ENCODE measurements at places on chromosomes 7 and 10. TPM values are rescaled to one million over a fixed set of nuclear protein-coding genes. Genes with fewer than 3 reads are reported as not detected.

Gene SUGCT
- total RNA-seq = 7.8 TPM

Gene VTI1A
- total RNA-seq = 30.4 TPM

Gene SFXN2
- total RNA-seq = 15.5 TPM

DNA sequence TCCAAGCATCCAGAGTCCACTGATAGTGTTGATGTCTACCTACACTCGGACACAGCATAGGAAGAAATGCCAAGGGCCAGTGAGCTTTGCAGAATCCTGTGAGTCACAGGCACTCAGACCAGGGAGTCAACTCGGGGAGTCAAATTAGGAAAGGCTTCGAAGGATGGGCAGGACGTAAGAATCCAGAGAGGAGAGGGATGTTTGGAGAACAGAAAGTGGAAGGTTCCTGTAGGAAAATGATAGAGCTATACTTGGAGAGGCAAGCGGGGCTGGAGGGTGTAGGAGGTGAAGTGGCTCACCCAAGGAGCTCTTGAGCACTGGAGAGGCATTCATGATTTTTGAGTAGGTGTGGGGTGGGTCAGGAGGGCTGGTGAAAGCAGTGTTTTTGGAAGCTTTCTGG lies 3.0 kb downstream of the ZYX start:
- no peak for DNase-seq

GRCh38 chr7:117110480-117111315 lies 157.4 kb downstream of the ST7 start:
- no peak for DNase-seq

DNA sequence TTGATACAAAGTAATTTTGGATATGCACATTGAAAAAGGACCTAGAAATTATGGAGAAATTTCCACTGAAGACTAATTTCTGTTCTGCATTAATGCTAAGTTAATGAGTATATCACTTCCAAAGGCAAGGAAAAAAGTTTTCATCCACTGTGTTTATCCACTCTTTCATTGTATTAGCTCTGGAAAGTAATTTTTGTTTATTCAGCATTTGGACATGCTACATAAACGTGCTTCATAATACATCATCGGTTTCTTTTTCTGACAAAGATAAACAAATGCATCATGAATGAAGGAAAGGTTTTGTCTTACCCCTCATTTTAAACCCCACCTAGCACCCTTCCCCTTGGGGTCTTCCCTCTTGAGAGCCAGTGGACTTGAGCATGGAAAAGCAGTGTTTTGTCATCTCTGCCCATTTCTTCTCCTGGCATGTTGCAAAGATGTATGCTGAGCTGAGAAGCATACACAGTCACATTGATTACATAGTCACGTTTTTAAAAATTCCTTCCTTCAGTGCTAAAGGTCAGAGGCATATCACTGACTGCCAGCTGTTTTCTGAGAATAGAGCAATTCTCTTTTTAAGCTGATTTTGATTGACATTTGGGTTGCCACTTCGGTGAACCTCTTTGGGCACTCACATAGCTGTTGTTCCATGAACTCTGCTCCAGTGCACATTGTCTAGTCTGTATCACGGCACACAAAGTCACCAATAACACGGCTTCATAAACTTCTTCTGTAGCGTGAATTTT lies 65.9 kb upstream of the C7orf33 start:
- no peak for DNase-seq

DNA sequence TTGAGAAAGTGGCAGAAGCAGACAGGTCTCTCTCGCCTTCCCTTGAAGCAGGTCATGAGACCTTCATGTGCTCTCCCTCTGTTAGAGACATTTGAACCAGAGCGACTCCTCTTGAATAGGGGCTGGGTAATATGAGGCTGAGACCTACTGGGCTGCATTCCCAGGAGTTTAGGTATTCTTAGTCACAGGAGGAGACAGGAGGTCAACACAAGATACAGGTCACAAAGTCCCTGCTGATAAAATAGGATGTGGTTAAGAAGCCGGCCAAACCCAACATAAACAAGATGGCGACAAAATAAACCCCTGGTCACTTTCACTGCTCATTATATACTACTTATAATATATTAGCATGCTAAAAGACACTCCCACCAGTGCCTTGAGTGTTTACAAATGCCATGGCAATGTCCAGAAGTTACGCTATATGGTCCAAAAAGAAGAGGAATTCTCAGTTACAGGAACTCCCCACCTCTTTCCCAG lies 43.5 kb upstream of the MSRB2 start:
- no peak for DNase-seq

- no peak for DNase-seq
Measured at GRCh38 chr7:140435252-140435895, 31.5 kb downstream of the RAB19 start.

DNA sequence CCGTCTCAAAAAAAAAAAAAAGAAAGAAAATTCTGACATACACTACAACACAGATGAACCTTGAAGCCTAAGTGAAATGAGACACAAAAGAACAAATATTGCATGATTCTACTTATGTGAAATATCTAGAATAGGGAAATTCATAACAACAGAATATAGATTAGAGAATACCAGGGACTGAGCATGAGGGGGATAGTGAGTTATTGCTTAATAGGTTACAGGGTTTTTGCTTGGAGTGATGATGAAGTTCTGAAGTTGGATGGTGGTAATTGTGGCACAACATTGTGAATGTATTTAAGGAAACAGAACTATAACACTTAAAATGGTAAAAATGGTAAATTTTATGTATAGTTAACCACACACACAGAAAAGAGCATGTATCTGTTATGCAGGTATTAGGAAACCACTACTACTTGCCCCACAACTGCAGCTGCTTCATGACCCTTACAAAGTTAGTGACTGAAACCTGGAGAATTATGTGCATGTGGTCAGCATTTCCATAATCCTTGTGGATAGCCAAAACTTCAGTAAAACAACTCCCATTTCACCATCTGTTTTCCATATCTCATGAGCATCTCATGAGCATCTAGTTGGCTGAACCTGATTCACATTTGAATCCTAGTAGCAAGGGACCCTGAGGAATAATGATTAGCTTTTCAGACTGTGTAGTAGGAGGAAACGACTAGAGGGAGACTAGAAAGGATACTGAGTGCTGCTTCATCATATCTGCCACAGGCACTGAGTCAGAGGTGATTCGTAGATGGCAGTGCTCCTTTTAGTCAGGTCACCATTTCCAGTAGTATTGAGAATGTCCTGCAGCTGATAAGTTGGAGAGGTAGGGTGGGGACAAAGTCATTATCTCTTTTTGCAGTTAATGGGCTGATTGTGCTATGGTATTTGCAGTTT lies 26.3 kb downstream of the SAMD8 start:
- no peak for DNase-seq

- DNase-seq = no peak
Measured at GRCh38 chr10:112696592-112696991, 249.6 kb downstream of the VTI1A start.

- DNase-seq = no peak
Measured at GRCh38 chr7:67857698-67858097, 861.1 kb downstream of the TYW1 start.

DNA sequence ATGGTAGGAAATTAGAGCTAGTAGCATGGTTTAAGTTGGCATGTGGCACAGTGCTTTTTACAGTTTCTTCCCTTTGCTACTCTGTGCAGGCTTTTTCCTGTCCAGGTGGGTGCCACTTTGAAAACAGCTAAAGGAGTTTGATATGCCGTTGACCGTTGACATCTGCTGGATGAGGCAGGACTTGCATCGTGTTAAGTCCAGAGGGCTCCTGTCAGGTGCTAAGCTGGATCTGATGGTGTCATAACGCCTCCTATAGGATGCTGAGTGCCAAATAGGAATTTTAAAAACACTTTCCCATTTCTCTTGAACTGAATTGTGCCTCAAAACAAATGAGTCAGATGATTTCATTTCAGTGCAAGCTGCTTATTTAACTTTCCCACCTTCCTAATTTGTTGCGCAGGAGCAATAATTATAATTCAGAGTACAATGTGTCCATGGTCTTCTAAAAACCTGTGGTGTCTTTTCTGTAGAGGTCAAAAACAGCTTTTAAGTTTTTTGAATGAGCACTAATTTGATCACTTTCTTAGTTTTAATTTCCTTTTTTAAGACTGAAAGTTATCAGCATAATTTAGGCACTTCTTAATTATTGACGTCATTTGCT lies 178.3 kb downstream of the CDCA7L start:
- peak; percentile 88 for DNase-seq

GRCh38 chr7:116582806-116583444 lies 58.1 kb downstream of the CAV1 start:
- no peak for DNase-seq

DNA sequence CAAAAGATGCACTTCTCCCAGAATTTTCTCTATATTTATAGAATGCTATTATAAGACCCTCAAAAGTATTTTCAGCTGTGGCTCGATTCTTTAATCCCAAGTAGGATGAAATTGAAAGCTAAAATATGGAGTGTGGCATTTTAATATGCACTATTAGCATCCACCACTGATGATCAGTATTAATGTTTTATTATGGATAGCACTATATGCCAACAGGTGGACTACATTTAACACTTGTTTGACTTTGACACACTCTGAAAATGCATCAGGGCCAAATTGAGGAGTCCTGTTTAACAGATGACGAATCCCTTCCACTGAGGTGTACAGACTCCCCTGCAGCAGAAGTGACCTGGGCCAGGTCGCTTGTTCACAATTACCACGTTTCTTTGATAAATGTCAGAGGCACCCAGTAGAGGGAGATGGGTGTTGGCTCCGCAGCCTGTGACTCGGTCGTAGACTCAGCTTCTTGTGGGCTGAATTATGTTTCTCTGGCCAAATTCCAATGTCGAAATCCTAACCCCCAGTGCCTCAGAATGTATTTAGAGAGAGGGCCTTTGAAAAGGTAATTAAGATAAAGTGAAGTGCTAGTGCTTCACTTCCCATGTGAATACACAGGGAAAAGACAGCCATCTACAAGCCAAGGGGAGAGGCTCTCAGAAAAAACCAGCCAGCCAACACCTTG lies 48.1 kb downstream of the WIPF3 start:
- no peak for DNase-seq

GRCh38 chr10:26860102-26860442 lies 686 bp downstream of the ABI1 start:
- peak; percentile 71 for DNase-seq

All from neural progenitor cell (in vitro differentiated cells).